ENCODE measurements at places on chromosomes 11 and 22.

DNA sequence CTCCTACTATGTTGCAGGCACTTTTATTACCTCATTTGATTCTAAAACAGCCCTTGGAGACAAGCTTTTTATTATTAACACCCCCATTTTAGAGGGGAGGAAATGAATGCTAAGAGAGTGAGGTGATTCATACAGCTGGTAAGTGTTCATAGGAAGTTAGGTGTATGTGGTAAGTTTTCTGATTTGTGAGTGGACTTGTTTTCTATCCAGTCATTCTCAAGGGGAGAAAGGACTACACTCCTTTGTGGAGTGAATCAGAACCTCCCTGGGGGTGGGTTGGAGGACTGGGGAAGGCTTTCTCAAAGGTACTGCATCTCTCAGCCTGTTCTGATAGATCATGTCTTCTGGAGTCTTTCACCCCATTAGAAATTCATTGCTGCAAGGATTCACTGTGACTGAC, 23.5 kb downstream of the PKNOX2 start:
- DNase-seq = no peak

DNA sequence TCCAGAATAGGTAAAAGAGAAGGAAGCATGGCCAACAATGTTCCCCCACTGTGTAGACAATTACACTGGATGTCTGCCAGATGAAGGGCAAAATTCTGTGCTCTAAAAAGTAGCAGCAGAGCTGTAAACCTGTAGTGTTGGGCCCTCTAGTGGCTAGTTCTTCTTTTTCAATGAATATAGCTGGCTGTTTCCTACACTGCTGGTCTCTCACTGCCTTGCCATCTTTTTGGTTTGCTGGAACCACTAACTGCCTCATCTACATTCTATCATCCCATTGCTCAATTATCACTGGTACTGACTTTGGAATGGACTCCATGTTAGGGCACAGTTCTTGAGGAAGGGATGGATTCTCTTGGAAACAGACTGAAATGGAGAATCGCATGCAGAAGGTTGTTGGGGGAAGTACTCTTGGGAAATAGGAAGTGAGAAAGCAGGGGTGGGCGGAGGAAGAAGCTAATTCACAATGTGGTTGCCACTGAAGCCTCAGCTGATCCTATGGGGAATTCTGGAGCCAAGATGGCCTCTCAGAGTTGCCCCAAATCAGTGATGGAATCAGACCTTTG, 17.9 kb downstream of the KCNE3 start:
- DNase-seq = peak; percentile 58

- peak; percentile 6 for DNase-seq
These were observed 271.4 kb upstream of the C11orf87 start for GRCh38 chr11:109150581-109150980.

- DNase-seq = no peak
These were observed 154.2 kb upstream of the NAV2 start for GRCh38 chr11:19558189-19558986.

DNA sequence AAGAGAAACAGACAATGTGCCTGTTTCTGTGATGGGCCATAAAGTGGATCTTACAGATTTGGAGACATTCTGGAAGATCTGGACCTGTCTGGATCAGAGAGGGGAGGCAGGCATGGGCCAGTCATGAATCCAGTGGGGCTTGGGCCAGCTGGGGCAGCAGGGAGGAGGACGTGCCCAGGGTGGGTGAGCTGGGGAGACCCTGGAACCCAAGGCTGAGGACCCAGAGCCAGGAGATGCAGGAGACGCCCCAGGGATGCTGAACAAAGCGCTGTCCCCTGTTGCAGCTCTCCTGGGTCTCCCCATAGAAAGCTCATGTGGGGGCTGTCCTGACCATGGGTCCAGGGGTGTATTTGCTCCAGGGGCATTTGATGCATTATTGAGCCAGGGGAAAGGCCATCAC, 1.5 kb upstream of the APOBEC3A start:
- DNase-seq = no peak

GRCh38 chr22:17920145-17920605, 104.2 kb downstream of the MICAL3 start:
- DNase-seq = peak; percentile 83

GRCh38 chr11:83051760-83052671, 19.7 kb downstream of the RAB30 start:
- DNase-seq = peak; percentile 41

GRCh38 chr22:19169002-19169946, 9.3 kb downstream of the SLC25A1 start:
- peak; percentile 21 for DNase-seq

GRCh38 chr11:125489166-125489565, 6.9 kb downstream of the FEZ1 start:
- DNase-seq = no peak

DNA sequence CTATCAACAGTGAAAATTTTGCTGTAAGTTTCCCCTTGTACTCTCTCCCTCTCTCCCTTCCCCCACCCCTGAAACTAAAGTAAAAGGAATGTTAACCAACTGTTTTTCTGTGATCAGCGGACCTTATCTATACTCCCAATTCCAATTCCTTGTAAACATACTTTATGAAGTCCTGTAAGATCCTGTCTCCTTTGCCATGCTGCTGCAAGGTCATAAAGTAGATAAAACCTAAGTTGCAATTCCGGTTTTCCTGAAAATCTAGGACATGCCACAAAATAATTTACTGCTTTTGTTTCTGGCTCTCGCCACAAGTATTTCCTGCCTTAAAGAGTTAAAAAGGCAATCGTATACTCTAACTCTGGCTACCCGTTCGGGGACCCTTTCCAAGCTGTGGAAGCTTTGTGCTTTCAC, 1469.0 kb downstream of the LRRC4C start:
- peak; percentile 40 for DNase-seq

DNA sequence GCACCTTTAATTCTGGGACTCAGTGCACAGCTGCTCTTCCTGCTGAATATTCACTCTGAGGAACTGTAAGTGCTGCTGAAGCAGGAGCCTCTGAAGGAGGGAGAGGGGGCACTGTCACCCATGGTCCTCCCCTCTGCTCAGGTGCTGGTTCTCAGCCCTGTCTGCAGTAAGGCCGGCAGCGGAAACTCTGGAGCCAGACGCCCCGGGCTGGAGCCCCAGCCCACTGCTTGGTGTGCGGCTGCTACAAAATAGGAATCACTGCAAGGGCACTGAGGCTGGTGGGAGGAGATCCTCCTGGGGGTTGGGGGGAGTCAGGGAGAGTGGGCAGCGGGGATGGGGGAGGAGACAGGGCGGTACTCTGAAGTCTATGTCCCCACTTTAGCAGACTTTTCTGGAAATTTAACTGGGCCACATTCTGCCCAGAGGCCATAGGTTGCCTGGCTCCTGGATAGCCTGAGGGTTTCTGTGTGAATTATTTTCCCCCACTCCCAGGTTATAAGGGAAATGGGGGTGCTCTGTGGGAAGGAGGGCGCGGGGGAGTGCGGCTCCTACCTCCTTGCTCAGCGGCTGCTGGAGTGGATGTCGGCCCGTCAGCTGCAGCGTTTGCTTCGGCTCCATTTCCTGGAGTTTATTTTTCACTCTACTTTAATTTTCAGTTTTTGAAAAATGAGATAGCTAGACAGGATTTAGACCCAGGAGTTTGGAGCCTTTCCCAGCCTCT, 33.6 kb downstream of the TBC1D22A start:
- no peak for DNase-seq

- DNase-seq = no peak
These were observed 29.1 kb upstream of the PANX2 start for GRCh38 chr22:50141462-50141861.

DNA sequence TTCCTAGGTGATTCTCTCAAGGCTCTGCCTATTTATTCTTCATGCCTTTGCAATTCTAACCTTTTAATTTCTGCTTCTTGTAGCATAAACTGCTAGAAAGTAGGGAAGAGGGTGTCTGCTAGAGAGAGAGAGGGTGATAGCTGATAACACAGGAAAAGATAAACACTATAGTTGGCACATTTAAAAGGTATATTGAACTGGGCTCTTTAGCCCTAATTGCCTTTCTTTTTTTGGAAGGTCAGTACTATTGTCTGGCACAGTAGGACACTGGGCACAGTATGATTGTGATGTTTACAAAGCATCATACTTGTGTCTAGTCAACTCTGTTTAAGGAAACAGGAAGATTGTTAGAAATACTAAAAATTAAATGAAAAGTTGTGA, 33.3 kb downstream of the TEAD1 start:
- no peak for DNase-seq

DNA sequence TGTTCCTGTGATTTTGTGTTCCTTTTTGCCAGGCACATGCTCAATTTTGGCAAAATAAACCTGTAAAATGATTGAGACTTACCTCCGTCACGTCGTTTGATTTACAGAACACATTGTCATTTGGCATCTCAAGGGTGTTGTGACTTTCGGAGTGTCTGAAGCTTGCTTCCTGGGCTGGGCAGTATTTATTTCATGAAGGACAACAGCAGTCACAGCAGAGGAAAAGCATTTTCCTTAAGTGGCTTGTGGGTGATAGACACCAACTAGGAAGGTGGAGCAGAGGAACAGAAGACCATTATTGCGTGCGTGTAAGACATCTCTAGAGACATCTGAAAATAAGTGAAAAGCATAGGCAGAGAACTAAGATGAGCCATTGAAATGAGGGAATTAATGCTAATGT, 80.2 kb downstream of the SLC36A4 start:
- DNase-seq = no peak

- DNase-seq = no peak
These were observed 16.5 kb downstream of the NUP50 start for GRCh38 chr22:45180146-45180679.

DNA sequence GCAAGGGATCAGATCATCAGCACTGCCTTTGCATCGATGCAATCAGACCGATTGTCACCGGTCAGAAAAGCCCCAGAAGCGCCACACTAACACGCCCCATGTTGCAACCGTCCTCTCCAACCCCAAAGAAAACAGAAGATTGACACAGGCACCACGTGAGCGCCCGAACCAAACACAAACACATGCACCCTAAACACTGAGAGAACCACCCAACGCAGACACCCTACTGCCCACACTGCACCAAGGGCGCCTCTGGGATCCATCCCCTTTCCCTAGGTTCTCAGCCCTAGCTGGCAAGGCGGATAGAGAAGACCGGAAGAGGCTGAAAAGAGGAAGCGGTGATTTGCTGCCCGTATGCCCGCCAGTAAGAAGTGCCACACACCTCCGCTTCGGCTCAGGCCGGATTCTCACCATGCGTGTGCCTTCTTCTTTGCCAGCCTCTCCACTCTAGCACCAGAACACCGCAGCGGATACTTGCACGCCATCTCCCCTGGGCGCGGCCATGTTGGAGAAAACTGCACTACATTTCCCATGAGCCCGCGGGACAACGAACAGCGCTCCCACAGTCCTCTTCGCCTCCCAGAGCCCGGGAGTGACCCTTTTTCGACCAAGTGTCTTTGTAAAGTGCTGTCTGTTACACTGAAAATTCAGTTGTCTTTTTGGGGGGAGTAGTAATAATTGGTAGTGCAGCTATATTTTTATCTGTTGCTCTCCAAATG, at the start of gene ALKBH8:
Gene ALKBH8, minus strand, starts transcription at position 517 of the 719 bp plus-strand sequence. CDS start 4,842 bp downstream, outside the sequence.
- peak; percentile 74 for DNase-seq

DNA sequence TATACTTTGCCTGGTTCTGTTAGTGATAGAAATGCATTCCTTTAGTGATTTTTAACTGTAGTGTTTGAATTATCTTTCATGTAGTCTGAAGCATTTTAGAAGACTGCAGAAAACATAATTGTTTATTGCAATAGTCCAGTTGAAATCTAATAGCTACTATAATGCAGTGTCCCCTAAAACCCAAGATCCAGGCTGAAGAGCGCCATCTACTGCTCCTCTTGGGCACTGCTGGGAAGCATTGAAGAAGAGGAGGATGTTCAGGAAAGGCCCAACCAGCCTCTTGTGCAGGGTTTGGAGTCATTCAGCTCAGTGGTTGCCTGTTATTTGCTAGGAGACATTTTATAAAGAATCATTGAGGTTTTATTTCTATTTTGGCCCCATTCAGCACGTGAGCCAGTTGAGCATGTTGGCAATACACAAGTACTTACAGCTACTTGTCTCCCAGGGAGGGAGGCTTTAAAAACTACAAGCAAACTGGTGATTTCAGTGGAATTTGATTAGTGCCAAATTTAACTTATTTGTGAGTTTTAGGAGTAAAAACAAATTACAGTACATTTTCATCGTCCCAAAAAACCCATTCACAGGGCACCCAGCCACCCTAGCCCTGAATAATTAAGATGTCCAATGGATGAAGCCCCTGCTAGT, 74.9 kb upstream of the HORMAD2 start:
- peak; percentile 84 for DNase-seq

DNA sequence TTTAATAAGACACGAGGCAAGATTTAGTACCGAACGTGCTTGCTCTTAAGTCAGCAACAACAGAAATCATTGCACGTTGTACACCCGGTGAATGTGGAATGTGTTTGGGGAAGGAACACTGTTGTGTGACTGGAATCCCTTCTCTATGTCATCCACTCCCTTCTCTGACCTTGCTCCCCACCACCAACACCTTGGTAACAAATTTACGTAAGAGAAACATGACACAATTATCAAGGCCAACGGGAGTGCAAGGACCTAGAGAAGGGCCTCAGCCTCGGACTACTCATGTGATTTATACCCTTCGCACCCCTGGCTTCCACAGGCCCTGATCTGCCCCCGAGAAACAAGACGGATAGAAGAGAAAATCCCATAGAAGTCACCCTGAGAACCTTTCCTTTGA, 236.2 kb downstream of the LARGE1 start:
- no peak for DNase-seq

- peak; percentile 62 for DNase-seq
These were observed at the start of gene MICALL1 for GRCh38 chr22:37905534-37906363. Gene MICALL1, plus strand, starts transcription at chr22:37906297. Its CDS starts 126 bp downstream, at chr22:37906423.

DNA sequence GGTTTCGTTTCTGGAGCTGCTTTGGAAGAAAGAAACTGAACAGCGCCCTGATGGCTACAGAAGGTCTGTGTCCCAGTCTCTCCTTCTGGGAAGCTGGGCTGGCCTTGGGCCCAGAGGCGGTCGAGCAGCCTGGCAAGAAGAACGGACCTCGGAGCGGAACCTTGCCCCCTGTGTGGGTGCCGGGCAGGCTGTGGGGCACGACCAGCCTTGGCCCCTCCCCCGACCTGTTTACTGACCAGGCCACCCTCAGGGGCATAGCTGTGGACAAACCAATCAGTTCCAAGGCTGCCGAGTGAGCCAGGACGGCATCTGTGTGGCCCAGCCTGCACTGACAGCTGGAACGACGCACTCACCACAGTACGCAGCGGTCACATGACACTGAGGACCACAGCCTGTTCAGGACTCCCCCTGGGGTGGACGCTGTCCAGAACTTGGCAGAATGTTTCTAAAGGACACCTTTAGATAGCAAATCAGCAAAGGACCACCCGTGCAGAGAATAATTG, 7.2 kb downstream of the PIM3 start:
- peak; percentile 49 for DNase-seq

All from ELF-1 (cell line).